ENCODE measurements at places on chromosomes 7 and 10.

DNA sequence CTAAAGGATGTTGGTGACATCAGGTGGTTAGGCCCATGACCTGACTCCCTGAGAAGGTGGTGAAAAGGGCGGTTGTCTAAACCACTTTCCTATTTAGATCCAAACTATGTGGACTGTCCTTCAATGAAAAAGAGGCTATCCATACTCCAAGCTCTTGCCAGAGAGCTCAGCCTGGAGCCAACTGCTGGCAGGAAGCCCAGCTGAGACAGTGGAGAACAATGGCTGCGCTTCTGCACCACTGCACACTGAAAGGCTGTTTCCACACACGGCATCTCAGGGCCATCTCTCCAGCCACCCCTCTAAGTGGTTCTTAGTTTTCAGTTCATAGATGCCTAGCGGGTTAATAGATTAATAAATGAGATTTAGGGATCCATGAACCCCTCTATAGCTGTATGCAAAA lies 488.8 kb upstream of the ZMIZ1 start:
- no peak for DNase-seq

GRCh38 chr7:101998029-101998905 lies 180.8 kb downstream of the CUX1 start:
- DNase-seq, result no peak

- no peak for DNase-seq
Measured at GRCh38 chr7:100021297-100021696, 5.9 kb downstream of the ZKSCAN1 start.

- DNase-seq, result peak; percentile 55
Measured at GRCh38 chr7:832167-832967, at the start of gene SUN1. Gene SUN1, plus strand, starts transcription at chr7:832476. Its CDS starts 49 bp downstream, at chr7:832525.

DNA sequence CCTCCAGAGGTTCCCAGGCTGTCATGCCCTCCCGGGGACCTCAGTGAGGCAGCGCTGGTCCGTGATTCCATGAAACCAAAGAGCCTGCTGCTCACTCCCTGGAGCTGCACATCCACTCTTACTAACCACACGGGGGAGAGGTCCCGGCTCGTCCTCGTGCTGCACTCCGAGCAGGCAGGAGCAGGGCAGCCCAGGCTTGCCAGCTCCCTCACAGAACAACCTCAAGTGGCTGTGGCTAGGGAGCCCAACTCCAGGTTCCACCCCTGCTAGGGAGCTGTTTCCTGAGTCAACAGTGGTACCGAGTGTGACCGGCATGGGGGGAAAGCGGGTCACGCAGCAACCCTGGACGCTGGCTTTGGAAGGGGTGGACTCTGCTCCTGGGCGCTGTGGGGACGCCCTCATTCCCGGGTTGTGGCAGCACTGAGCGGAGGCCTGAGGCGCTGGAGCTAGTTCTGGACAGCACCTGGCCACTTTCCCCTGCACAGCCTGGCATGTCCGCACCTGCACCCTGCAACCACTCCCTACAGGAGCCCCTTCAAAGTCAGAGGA lies 27.9 kb upstream of the PPP2R2D start:
- no peak for DNase-seq

DNA sequence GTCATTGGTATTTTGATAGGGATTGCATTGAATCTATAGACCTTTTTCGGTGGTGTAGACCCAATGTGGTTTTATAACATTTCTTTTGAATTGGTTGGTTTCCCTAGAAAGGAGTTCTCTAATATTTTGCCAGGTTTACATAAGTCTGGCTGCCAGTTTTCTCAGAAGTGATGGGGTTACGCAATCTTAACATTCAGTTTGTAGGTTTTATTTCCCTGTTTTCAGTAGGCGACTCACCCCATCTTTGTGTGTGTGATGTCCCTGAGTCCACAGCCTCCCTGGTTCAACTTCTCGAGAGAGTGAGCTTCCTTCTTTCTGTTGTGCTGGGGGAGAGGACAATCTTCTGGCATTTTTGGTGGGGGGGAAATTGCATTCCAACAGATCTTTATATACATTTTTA lies 9.6 kb upstream of the KIF5B start:
- DNase-seq, result no peak

DNA sequence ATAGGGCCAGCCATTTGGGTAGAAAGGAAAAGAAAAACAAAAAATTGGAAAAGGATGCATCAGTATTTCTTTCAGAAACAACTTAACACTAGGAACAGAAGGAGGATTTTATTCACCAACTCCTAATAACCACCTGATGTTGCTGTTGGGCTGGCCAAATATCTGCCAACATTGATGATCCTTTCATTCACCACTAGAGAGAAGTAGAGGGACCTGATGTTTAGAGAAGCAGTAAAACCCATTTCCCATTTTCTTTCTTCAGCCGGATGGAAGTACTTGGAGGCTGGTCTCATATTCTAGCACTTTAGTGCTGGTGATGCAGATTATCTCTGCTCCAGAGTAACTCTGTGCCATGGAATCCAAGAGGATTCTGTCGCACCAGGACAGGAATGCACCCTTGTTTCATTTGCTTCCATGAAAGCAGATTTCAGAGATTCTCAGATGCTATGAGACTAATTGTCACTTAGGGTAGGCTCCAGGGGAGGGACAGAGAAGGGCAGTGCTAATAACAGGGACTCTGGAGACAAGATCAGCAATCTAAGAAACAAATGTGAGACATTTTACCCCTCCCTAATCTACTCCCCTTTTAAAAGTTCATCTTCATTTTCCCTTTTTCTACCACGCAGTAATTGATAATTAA lies 3.1 kb downstream of the KLLN start:
- DNase-seq, result no peak

DNA sequence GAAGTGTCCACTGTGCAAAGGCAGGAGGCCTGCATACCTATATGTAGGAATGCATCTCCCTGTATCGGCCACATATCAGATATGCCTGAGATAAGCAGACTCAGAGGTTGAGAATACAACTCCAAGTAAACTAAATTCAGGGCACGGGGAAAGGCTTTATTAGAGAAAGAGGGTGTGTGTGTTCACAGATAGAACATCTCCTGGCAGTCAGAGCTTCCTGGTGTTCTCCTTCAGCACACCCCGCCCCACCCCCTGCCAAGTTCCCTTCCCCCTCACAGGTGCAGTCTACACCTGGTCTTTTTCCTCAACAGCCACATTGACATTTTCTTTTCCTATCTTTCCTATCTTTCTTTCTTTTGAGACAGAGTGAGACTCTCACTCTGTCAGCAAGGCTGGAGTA lies 17.1 kb downstream of the GBX1 start:
- DNase-seq, result no peak

DNA sequence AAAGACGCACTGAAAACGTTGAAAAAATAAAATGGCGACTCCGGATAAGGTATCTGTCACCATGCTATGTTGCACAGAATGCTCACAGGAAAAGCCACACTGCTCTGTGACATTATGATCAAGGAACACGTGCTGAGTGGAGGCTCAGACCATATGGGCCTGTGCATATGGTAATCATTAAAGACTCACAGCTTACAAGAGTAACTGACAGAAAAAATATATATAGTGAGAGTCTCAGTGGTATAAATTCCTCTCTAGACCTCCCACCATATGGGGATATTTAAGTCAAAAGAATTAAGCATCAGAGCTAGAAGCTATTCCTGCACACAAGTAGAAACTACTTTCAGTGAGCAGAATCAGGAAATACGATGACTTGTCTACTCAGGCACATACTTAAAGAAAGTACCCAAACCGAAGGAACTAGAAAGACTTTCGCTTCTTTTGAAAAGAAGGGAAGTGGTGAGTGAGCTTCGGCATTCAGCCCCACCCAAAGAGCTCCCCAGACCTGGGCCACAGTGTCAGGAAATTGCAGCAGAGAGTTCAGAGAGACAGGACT lies 65.1 kb upstream of the MPP7 start:
- DNase-seq, result peak; percentile 28

DNA sequence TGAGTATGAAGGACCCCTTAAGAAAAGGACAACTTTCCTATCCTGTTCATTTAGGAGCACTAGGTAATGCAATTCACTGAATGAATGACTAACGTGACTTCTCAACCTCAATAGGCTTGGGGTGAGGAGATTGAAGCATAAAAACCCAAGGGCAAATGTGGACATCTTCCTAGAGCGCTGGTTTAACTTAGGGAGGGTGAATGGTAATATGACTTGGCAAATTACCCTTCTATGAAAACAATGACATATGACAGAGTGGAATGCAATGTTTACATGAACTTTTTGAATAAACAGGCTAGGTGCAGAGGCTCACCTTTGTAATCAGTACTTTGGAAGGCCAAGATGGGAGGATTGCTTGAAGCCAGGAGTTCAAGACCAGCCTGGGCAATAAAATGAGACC lies 83.9 kb upstream of the ANK3 start:
- no peak for DNase-seq

DNA sequence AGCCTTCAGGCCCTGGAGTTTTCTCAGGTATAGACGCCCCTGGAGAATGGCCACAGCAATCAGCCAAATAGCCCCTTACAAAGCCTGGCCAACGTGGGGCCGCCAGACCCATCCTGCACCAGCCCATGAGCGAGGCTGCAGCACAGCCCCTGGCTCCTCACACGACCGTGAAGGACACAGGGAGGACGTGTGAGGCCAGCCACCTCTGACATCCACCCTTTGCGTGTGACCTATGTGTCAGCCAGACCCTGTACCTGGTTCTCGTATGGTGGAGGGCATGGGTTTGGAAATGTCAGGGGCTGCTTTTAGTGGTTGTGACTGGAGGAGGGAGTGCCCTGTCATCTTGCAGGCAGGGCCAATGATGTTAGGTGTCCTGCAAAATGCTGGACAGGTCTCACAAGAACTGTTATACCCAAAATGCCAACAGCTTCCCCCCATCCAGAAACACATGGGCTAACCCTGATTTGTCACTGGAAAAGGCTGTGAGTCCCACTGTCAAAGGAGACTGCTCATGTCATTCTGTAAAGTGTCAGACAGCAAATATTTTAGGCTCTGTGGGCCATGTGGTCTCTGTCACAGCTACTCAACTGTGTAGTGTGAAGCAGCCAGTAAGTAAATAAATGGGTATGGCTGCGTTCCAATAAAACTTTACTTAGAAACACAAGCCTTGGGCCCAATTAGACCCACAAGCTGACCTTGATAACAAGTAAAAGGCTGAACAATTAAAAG lies 30.0 kb downstream of the NOD1 start:
- DNase-seq, result no peak

- DNase-seq, result no peak
Measured at GRCh38 chr10:78397786-78398185, 364.1 kb downstream of the RPS24 start.

GRCh38 chr7:105622106-105622731 lies 40.9 kb upstream of the EFCAB10 start:
- DNase-seq, result no peak

DNA sequence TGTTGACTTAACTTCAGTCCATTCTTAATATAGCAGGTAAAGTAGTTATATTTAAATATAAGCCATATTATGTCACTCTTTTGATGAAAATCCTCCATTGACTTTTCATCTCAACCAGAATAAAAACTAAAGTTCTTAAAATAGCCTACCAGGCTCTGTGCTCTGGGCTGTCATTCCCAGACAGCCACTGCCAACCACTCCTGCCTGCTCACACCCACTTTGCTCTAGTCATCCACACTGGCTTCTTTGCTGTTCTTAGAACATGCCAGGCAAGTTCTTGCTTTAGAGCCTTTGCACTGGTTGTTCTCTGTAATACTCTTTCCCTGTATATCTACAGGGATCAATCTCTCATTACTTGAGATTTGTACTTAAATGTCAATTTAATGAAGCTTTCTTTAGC lies 80.6 kb downstream of the ZEB1 start:
- DNase-seq, result no peak

GRCh38 chr10:116122664-116123063 lies 150.3 kb downstream of the GFRA1 start:
- DNase-seq, result no peak

DNA sequence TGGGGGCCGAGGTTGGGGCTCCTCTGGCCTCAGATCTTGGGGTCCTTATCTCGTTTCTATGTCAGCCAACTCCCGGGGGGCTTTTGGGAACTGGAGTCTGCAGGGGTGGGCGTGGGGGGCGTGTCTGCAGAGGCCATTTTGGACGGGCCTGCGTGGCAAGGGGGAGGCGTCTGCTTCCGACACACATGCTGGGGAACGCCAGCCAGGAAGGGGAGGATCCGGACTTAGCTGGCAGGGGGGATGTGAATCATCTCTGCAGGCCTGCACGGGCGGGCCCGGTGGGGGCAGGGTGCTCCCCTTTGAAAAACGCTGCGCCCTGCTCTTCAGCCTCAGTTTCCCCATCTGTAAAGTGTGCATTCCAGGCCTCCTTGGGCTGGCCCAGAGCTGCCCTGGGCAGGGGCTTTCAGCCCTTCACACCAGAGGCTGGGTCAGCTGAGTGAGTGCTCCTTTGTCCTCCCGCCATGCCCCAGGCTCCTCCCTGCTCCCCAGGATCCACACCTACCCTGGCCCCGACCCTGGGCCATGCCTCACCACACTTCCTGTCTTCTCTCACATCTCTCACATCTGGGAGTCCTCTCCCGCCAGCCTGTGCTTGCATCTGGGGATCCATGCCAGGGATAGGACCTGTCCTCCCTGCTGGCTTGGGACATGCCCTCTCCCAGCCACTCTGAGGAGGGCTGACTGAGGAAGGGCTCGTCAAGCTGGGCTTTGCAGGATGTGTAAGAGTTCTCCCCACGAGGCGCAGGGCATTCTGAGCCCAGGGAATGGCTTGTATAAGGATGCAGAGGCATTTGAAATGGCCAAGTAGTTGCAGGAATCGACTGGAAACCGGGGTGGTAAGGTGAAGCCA lies 172.6 kb upstream of the TNRC18 start:
- peak; percentile 77 for DNase-seq

GRCh38 chr7:70237831-70238575 lies 639.7 kb downstream of the AUTS2 start:
- no peak for DNase-seq

- no peak for DNase-seq
Measured at GRCh38 chr7:127731431-127732080, 79.6 kb downstream of the SND1 start.

DNA sequence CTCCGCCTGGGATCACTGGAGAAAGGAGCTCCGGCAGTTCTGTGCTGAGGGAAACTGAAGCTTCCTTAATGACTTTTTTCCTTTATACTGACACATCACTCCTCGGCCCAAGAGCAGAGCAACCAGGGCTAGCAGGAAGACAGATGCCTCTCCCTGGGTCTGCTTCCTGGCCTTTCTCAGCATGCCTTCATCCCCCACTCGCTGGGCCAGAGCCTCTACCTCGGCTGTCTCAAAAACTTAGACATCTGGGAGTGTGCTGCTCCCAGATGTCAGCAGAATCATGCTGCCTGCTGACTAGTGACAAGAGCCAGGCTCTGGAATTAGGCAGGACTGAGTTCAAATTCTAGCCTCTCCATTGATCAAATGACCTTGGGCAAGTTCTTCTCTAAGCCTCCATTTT lies 24.4 kb upstream of the LRRC4 start:
- DNase-seq, result no peak

DNA sequence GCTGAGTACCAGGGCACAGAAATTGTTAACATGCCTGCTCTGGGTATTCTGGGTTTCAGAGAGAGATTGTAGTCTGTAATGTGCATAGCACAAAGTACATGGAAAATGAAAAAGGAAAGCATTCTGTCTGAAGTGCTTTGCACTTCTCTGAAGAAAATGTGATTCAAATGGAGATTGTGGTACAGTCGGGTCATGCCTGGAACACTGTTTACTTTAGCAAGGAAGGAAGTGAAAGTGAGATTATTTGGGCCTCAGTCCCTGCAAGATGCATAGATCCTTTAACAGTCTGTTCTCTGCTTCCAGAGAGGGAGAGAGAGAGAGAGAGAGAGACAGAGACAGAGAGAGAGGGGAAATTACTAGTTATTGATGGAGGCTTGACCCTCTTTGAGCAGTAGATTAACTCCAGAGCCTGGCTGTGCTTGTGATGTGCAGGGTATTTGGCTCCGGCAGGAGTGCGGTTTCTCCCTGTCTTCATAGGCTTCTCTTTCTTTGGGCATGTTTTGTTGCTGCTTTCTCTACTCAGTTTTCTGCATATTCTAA lies 5.4 kb downstream of the VWC2 start:
- DNase-seq, result no peak
